ENCODE measurements at places on chromosomes 16 and 17.
A peak's percentile ranks its signal among the peaks of the same experiment; 100 is the strongest.

GRCh38 chr17:44086364-44087311, 16.1 kb downstream of the G6PC3 start:
- DNase-seq, result no peak

GRCh38 chr16:9911989-9912388, 270.2 kb downstream of the GRIN2A start:
- DNase-seq, result no peak

DNA sequence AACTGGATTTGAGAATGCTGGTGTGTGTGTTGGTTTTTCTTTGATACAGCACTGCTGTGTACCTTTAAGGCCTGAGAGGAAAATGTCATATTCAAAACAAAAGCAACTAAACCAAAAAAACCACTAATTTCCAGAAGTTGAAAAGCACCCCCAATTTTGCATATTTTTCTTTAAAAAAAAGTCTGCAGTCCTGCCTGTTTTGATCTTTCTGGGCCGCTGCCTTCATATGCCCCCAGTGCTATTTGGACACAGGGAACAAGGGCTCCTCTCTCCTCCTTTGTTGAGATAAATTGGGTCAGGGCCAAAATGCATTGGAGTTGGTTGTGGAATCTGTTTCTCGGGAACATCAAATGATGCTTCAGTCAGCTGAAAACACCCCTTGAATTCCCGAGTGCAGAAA, 26.9 kb downstream of the GPT2 start:
- no peak for DNase-seq

- no peak for DNase-seq
Observed at GRCh38 chr16:72246423-72246822, 74.5 kb upstream of the PMFBP1 start.

DNA sequence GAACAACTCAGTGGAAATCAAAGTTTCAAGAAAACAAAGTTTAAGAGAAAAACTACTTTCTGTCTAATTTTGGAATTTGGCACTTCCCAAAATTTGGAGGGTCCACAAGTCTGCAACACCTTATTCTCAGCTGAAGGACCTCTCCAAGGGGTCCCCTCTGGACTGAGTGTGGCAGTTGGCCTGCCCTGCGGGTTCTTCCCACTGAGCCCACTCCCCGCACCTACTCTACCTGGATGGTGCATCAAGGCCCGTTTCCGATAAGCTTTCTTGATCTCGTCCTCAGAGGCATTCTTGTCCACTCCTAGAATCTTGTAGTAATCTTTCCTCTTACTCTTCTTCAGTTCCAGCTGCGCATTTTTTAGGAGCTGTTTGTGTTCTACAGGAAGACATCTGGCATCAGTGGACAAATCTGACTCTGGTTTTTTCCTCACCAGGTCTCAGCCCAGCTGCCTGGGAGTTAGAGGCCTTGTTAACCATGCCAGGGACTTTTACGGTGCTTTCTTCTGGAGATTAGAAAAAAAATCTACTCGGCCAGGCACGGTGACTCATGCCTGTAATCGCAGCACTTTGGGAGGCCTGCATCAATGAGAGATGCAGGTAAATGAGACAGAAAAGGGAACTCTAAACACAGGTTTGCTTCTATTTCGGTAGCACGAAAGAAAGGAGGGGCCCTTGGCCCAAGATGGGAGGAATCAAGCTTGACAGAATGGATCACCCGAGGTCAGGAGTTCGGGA, 15.6 kb downstream of the CNP start:
- no peak for DNase-seq

- no peak for DNase-seq
Observed at GRCh38 chr16:1494129-1494640, 1.0 kb downstream of the TELO2 start.

DNA sequence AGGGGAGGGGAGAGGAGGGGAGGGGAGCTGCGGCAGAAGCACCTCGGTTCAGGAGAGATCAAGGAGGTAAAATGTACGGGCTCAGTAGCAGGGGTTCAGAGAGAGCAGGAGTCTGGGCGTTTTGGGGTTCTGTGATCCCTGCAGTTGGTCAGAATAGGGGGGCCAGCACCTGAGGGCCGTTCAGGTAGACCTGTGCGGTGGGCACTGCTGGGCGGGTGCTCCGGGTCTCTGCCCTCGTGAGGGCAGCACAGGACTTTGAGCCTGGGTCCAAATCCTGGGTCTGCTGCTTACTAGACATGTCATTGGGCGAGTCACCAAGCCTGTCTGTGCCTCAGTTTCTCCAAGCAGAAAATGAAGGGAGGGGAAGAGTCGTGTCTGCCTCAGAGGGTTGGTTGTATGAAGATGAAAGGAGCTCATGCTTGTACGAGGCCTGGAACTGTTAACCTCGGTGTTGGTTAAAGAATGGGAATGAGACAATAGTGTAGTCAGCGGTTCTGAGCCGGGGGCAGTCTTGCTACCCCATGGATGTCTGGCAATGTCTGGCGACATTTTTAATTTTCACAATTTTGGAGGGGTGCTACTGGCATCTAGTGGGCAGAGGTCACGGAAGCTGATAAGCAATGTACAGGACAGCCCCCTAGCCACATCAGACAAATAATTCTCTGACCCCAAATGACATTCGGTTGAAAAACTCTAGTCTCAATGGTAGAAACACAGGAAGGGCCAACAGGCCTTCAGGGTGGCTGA, 35.4 kb downstream of the OR1D5 start:
- DNase-seq, result no peak

- DNase-seq, result no peak
Observed at GRCh38 chr17:17541640-17542001, 45.4 kb upstream of the RASD1 start.

DNA sequence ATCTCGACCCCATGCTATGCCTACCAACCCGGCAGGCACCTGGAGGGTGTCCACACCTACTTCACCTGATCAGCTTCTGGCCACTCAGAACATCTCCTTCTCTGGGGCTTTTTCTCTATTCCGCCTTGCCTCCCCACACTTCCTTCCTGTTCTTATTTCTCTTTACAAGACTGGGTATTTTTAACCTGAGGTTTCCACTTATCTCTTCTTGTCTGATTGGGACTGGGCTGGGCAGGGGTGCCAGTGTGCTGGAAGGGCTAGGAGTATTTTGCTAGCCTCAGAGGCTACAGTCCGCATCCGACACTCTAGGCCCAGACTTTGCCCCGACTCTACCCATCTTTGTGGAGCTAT, 26.2 kb upstream of the ZNF652 start:
- peak; percentile 16 for DNase-seq

DNA sequence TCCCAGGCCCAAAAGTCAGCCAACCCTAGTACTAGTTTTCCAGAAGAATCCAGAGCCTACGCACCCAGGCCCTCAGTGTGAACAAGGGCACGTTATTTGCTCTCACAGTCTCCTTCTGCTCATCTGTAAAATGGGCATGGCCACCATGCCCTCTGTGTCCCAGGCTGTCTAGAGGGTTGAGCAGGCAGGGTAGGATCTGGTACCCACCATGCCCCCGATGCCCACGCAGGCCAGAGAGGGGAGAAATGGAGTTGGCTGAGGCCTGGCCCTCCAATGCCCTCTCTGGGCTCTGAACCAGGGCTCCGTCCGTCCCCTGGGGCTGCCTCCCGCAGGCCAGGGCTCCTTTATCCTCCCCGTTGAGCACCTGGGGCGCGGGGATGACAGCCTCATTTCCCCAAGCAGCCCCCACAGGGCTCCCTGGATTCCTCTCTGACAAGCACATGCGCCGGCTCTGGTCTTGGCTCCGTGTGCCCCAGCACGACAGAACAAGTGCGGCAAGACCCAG, 9.1 kb upstream of the BAHCC1 start:
- no peak for DNase-seq

GRCh38 chr17:45428050-45428617, 4.5 kb downstream of the ARHGAP27 start:
- peak; percentile 91 for DNase-seq

- peak; percentile 84 for DNase-seq
Observed at GRCh38 chr17:76725580-76726230, 701 bp downstream of the JMJD6 start.

- DNase-seq, result no peak
Observed at GRCh38 chr17:13970531-13970930, 98.8 kb upstream of the COX10 start.

DNA sequence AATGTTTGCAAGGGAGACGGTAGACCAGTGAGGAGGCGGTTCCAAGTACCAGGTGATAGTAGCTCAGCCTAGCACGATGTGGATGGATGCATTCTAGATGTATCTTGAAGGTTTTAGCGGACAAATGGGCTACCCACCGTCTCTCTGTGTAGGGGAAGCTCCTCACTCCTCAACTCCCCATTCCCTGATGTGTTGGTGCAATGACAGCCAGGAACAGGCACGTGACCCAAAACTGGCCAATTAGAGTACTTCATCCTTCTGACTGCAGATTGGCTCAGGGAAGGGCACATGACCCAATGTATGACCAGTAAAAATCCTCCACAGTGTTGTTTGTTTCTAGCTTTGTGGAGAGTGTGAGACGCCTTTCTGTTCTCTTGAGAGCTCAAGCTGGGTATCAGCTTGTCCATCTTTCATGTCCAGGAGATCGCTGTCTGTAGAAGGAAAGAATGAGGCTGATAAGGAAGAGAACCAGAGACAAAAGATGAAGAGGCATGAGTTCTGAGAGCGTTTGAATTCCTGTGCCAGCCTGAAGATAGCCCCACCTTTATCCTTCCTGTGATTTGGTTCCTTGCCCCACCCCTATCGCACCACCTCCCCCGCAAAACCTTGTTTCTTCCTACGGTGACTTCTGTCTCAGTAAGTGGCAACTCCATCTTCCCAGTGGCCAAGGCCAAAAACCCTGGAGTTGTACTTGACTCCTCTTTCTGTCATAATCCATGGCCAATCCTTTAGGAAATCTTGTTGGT, 2.3 kb upstream of the BORCS6 start:
- peak; percentile 89 for DNase-seq

DNA sequence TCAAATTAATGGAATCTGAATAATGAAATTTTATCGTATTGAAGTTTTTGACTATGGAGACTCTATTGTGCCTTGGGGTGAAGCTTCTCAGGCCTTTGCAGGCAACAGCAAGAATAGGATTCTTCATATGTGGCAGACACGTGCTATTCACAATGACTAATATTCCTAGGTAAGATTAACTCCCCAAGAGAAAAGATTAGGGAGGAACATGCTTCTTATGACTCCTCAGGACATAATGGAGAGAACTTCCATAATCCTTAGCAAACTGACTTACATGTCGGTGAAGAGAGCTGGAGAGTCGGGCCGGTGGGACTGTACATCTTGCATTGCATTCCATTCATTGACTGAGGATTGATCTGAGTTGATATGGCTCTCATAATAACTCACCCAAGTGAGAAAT, 48.9 kb upstream of the CORO6 start:
- no peak for DNase-seq

- DNase-seq, result no peak
Observed at GRCh38 chr17:9020824-9021157, 519 bp upstream of the NTN1 start.

- DNase-seq, result no peak
Observed at GRCh38 chr17:2368359-2368758, 31.1 kb downstream of the SGSM2 start.

- no peak for DNase-seq
Observed at GRCh38 chr17:29032857-29033197, 10.1 kb upstream of the PIPOX start.

DNA sequence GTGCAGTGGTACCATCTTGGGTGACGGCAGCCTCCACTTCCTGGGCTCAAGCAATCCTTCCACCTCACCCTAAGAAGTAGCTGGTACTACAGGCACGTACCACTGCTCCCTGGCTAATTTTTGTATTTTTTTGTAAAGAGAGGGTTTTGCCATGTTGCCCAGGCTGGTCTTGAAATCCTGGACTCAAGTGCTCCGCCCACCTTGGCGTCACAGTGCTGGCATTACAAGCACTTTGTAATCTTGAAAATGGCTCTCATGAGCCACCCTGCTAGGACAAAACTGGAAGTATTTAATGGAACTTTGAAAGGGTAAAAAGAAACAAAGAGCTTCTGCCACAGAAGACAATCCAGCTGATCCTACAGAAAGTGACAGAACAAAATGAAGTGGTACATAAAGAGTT, 9.2 kb downstream of the SUMO2 start:
- DNase-seq, result no peak

- DNase-seq, result no peak
Observed at GRCh38 chr16:87133966-87134627, 183.1 kb downstream of the C16orf95 start.

DNA sequence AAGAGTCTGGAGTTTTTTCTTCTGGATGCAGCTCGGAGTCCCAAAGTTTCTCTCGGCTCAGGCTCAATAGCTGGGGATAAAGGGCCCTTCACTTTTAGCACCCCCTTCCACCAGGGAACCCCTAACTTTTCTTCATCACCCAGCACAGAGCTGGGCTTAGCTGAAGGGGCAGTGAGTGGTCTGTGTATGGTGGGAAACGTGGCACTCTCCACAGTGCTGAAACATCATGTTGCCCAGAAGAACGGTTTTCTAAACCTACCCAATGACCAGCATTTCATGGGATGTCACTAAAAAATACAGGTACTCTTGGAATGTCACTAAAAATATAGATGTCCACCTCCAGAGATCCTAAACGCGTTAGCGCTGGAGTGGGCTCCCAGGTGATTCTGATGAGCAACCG, 12.0 kb downstream of the ERN2 start:
- DNase-seq, result no peak

- DNase-seq, result no peak
Observed at GRCh38 chr17:35142467-35142796, 329 bp upstream of the NLE1 start.
